ENCODE measurements at places on chromosomes 4 and X.
A peak's percentile ranks its signal among the peaks of the same experiment; 100 is the strongest.

- no peak for DNase-seq
Measured at GRCh38 chrX:39018541-39018940, 217.3 kb downstream of the MID1IP1 start.

- DNase-seq, result no peak
Measured at GRCh38 chrX:23879380-23880090, 28.2 kb downstream of the APOO start.

- DNase-seq, result no peak
Measured at GRCh38 chr4:680551-680927, 6.2 kb downstream of the MYL5 start.

DNA sequence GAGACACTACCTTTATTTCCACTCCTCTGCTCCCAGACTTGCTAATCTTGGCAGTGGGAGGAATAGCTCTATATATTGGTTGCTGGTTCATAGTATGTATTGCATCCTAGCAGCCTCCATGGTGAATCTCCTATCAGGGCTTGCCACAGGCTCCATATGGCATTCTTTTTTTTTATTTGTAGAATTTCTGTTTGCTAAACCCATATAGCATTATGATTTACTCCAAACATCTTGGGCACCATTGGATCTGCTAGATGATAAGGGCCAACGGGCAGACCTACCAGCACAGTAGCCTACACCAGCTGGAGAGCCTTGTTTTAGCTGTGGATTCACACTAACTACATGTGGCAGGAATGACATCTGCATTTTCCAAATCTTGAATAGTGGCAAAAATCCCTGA lies 6.9 kb downstream of the SMIM10 start:
- no peak for DNase-seq

GRCh38 chr4:1746265-1746691 lies 25.0 kb downstream of the TACC3 start:
- peak; percentile 54 for DNase-seq
